ENCODE measurements at places on chromosomes 7 and 10. TPM values are rescaled to one million over a fixed set of nuclear protein-coding genes. Genes with fewer than 3 reads are reported as not detected.

The GBF1 gene
- 5.7 TPM for polyA plus RNA-seq

The UCN3 gene
- polyA plus RNA-seq, result 0.25 TPM

The ITPRID1 gene
- 0.30 TPM for polyA plus RNA-seq

The MNX1 gene
- polyA plus RNA-seq, result 1.9 TPM

The HOXA10 gene
- 0.18 TPM for polyA plus RNA-seq

The LRRC4 gene
- 3.5 TPM for polyA plus RNA-seq

The GJC3 gene
- 0.75 TPM for polyA plus RNA-seq

The SLC13A1 gene
- polyA plus RNA-seq, result not detected

The MGAM2 gene
- not detected for polyA plus RNA-seq

All from stomach (tissue), 19 donors.